ENCODE measurements at places on chromosomes 12 and 14.

DNA sequence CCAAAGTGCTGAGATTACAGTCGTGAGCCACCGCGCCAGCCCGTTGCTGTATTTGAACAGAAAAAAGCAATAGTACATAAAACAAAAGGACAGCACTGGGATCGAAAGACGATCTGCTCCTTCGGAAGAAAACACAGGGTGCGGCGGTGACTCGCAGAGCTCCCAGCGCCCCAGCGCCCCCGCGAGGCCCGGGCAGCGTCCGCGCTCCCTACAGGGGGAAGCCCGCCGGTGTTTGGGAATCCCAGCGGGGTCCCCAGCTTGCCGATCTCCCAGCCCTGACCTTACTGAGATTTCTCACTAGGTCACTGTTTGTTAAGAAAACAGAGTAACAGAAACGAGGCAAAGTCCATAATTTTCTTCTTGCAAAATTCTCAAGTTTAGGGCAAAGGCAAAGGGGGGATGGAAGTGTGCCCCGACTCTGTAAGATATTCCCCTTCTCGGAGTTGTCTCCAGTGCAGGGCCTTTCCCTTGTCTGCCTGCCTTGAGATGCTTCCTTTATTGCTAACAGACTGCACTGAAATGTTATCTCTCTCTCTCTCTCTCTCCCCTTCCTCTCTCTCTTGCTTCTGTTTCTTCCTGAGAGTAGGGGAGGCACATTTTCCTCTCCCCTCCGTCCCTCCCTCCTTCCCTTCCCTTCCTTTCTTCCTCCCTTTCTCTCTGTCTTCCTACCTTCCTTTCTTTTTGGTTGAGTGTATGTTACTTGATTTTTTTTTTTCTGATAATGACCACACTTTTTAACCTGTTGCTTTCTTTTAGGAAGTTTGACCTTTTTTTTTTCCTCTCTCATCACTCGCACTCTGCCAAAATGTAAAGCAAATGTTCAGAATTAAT is 91.9 kb downstream of the TMEM30B start:
- no peak for DNase-seq

DNA sequence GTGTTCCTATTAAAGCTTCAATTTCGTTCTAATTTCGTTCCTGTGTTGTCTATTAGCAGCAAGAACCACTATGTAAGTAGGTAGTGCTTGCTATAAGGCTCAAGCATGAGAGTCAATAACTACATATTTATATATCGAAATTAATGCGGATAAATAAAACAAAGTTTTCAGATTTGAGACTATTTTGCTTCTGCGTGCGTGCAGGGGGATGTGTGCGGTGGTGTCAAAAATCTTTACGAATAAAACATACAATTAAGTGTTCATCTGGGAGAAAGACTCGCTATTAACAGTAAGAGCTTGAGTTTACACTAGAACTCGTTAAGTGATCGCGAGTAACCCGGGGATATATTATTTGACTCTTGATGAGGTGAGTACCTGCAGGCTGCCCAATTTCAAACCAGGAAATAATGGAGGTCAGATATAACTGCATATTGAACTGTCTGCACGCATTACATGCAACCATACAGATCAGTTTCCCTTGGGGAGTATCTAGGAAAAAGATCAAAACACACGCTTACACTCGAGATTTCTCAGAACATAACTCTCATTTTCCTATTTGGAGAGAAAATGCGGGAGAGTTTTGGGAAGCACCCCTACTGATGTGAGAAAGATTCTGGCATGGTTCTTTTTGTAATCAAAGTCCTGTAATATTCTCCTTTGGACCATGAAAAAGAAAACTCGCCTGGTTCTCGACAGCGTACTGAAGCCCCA is 813 bp downstream of the TWF1 start:
- DNase-seq = no peak

GRCh38 chr14:70292716-70293115 is 66.8 kb downstream of the COX16 start:
- no peak for DNase-seq

- no peak for DNase-seq
Observed at GRCh38 chr12:14545144-14546124, 22.2 kb downstream of the PLBD1 start.

DNA sequence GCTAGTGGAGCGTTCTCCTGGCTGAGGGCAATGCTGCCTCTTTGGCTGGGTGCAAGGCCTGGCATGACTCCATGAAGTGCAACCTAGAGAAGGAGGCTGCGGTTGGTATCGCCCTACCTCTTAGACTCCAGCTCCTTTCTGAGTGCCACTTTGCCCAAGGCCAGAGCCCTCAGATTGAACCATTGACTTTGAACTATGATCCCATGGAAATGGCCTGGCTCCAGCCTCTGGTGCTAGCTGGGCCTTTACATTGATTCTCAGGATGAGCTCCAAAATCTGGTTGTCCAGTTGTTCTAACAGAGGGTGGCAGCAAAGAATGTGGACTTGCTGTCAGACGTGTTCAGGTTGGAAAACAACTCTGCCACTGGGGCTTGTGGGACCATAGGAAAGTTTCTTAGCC is 16.1 kb upstream of the SMOC1 start:
- no peak for DNase-seq

Data from HS-27A (cell line).